Occipital lobe (tissue), 3 donors: ENCODE measurements at places on chromosomes 1 and 21. TPM values are rescaled to one million over a fixed set of nuclear protein-coding genes. Genes with fewer than 3 reads are reported as not detected.

ERICH3 gene
- 16.7 TPM for total RNA-seq

ANKRD65 gene
- 1.4 TPM for total RNA-seq

TESK2 gene
- total RNA-seq = 1.9 TPM

HAO2 gene
- not detected for total RNA-seq

FNBP1L gene
- 280 TPM for total RNA-seq

NRAS gene
- 68.0 TPM for total RNA-seq

OVAAL gene
- not detected for total RNA-seq

LRRC40 gene
- 97.8 TPM for total RNA-seq

RGS13 gene
- total RNA-seq = not detected

SAMD13 gene
- 4.5 TPM for total RNA-seq

MNDA gene
- 4.2 TPM for total RNA-seq

C4BPA gene
- not detected for total RNA-seq

DNA sequence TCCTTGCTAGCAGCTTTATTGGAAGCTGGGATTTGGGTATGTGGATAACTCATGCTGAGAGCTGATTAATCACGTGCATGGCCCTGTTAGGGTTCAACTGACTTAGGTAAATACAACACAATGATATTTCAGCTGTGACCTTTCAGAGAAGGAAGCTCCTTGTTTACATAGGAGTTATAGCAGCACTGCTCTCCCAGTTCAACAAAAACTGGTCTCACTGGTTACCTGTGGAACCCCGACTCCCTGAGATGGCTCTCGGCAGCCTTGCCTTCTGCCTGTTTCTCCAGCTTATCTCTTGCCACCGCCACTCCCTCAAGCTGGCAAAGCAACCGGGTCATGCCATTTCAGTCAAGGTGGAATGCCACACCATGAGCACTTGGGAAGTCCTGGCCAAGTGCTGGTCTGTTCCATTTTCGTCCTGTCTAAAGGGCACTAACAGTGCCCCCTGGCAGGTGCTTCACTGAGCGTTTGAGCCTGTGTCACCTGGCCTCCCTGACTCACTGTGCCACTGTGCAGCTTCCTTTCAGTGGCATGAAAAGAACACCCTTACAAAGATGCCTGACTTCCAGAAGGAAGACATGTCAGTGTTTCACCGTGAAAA lies 31.6 kb downstream of the DOP1B start:
- DNase-seq = no peak

GRCh38 chr1:101310506-101310905 lies 73.7 kb downstream of the S1PR1 start:
- DNase-seq = no peak

DNA sequence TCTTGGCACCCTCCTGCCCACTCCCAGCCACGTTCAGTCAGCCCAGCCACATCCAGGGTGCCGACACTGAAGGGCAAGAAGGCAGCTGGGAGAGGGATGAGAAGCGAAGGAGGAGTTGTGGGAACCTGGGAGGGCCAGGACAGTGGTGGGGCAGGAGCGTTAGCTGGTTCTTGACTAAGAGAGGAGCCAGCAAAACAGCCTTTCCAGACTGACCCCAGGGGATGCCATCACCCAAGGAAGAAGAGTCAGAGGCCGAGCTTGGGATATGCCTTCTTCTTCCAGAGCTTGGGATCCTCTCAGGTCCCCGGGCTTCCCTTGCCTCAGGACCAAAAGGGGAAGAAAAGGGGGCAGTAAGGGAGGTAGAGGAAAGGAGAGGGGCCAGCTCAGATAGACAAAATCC lies 7.2 kb downstream of the INKA2 start:
- no peak for DNase-seq

DNA sequence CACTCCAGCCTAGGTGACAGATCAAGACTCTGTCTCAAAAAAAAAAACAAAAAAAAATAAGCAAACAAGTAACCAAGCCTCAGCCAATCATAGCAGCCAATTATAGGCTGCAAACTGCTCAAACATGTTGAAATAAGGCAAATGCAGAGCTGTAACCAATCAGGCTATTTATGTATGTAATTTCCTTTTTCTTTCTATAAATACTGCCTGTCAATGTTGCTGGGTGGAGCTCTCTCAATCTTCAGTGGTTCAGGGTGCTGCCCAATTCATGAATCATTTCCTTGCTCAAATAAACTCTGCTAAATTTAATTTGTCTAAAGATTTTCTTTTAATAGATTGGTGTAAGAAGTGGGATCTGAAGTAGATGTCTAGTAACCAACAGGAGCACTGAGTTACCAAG lies 11.6 kb upstream of the CD1D start:
- no peak for DNase-seq

- DNase-seq = no peak
Observed at GRCh38 chr1:155834296-155834926, 22.6 kb downstream of the GON4L start.

GRCh38 chr1:201381130-201381529 lies 3.6 kb upstream of the TNNT2 start:
- no peak for DNase-seq

GRCh38 chr21:33493756-33494155 lies 2.2 kb upstream of the DNAJC28 start:
- DNase-seq = no peak

GRCh38 chr1:89198491-89199072 lies at the start of gene GBP4:
Gene GBP4, minus strand, starts transcription at chr1:89198942. Its CDS starts 108 bp downstream, at chr1:89198834.
- no peak for DNase-seq

DNA sequence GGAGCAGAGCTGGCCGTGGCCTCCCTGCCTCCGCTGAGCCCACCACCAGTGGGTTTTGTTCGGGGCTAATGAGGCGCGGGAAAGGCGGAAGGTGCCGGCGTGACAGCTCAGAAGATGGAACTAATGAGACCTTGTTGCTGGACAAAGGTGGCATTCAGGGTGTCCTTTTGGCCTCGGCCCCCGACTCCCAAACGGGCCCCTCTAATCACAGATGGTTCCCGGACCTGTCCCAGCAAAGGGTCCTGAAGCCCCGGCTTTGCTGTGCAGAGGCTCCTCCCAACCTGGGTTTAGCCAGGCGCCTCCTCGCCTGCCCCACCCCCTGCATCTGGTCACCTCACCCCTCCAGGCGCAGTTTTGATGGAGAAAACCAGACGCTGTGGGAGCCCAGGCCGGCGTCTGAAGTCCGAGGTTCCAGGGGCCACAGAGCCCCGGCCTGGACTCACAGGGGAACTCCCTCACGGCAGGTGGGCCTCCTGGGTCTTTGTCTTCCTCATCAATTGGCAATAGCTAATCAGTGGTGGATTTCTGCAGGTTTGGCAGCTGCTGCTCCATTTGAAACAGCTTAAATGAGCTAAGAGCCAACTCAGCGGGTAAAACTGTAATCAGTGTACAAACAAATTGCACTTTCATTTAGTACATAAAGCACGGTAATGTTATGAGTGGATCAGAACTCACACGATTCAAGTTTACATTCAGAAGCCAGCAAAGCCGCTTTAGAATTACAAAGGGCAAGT lies 44.3 kb upstream of the ADARB1 start:
- DNase-seq = no peak

DNA sequence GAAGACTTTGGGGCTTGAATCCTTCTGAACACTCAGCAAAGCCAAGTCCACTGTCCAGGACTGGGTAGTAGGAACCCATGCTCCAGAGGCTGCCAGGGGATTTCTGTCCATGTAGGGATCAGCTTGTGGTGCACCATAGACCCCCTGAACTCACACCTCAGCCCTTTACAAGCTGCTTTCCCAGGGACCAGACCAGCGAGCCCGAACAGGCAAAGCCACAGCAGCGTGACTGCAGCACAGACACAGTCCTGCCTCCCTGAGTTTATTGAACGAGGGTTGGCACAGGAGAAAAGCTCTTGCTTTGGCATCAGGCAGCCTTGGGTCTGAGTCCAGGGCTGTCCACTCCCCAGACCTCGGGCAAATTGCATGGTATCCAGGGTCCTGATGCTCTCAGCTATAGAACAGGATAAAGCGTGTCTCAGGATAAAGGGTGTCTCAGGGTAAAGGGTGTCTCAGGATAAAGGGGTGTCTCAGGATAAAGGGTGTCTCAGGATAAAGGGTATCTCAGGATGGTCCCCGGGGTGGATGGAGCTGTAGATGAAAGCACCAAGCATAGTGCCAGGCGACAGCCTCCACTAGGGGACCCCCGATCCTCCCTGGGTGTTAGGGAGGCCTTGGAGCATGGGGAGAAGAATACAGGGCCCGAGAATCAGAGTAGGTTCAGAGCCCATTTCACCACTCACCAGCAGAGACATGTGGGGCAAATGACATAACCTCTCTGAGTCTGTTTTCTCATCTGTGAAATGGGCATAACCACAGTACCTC lies 648.8 kb downstream of the NPHP4 start:
- no peak for DNase-seq

GRCh38 chr21:33078907-33079582 lies 9.1 kb downstream of the OLIG1 start:
- peak; percentile 83 for DNase-seq

GRCh38 chr1:39076127-39076798 lies 50.1 kb downstream of the NDUFS5 start:
- no peak for DNase-seq

GRCh38 chr1:237789619-237790018 lies 101.1 kb downstream of the ZP4 start:
- DNase-seq = no peak

- DNase-seq = no peak
Observed at GRCh38 chr1:206967096-206967849, 3.0 kb downstream of the FCAMR start.

DNA sequence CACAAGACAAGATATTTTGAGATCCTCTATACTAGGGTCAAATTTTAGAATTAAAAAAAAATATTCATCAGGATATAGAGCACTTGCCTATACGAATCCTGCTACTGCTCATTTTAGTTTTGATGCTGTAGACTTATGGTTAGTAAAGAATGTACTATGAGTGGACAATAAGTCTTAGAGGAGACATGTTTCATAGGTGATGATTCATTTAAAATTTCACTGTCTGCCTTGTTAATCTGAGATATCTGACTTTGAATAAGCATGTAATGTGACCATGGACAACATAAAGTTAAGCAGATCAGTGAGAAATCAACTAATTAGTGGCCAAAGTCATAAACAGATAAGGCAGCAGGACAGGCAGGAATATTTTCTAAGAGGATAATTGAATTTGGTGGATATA lies 106.8 kb upstream of the HP1BP3 start:
- DNase-seq = no peak

- DNase-seq = peak; percentile 27
Observed at GRCh38 chr1:50109647-50110075, 941 bp downstream of the ELAVL4 start.

- DNase-seq = no peak
Observed at GRCh38 chr1:10870493-10871096, 74.1 kb upstream of the CASZ1 start.

DNA sequence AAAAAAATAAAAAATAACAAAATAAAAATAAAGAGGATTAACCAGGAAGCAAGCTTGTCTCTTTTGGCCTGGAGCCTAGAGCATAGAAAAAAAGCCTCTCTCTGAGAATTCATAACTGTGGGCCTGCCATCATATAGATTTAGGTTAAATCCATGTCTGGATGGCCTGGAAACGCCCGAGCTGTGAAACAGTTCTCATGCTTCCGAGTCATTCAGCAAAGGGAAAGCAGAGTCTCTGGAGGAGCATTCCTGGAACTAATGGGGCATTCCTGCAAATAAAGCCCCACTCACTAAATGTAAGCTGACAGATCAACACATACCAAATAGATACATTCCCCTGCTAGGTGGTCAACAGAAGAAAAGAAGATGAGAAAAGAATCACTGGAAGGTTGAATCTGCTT lies 75.8 kb upstream of the GNG4 start:
- no peak for DNase-seq

DNA sequence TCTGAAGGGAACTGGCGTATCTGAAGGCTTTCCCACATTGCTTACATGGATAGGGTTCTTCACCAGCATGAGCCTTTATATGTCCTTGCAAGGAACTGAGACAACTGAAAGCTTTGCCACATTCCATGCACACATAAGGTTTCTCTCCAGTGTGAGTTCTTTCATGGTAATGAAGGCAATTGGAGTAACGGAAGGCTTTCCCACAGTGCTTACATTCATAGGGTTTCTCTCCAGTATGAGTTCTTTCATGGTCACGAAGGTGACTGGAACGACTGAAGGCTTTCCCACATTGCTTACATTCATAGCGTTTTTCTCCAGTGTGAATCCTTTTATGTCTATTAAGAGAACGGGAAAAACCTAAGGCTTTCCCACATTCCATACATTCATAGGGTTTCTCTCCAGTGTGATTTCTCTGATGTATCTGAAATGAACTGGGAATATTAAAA lies 15.0 kb downstream of the ZNF124 start:
- no peak for DNase-seq

DNA sequence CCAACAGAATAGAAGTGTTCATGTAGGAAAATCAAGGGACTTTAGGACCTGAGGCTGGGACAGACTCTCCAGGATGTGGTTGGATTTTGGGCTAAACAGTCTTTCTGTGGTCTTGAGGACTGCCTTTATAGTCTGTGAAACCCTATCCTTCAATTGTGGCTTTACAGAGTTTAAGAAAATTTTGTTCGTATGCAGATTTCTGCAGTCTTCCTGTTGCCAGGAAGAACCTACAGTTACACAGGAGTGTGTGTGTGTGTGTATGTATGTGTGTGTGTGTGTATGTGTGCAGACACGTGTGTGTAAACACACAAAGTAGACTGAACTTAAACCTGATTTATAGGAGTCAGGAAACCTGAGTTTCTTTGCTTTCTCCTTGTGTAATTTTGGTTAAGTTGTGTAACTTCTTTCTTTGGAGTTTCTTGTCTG lies 22.8 kb downstream of the NEK7 start:
- no peak for DNase-seq

DNA sequence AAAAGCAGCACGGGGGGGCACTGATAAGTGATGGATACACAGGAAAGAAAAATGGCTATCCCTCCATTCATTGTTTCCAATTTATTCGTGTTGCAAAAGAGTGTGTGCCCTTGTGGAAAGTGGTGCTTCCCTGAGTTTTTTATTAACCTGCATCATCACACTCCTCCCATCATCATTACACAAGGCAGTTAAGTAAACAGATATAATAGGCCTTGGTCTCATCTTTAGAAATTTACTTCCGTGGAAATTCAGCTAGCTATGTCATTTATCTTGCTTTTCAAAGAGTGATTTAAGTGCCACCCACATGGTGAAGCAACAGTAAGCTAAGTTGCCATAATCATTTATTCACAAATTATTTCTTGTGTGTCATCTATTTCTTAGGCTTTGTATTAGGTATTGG lies 473.3 kb downstream of the NEGR1 start:
- no peak for DNase-seq

DNA sequence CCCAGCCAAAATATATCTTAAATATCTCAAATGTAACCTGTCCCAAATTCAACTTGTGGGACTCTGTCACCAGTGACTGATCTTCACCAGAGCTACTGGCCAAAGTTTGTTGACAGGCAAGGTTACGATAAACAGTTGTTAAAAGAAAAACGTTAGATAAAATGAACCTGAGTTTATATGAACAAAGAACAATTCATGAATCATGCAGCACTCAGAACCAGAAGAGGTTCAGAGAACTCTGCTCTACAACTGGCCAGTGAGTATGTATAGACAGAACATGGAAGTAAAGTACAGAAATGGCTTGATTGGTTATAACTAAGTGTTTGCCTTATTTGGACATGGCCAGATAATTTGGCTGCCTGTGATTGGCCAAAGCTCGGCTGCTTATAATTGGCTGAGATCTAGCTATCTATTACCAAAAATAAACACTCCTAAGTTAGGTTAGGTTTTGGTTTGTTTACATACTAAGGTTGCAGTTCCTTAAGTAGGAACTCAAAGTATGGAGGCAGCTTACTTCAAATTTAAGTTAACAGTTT lies 25.5 kb downstream of the BTBD8 start:
- DNase-seq = no peak

- no peak for DNase-seq
Observed at GRCh38 chr21:26522704-26523103, 50.4 kb downstream of the CYYR1 start.
